BJ (cell line): ENCODE measurements at places on chromosomes 2 and 18. TPM values are rescaled to one million over a fixed set of nuclear protein-coding genes. Genes with fewer than 3 reads are reported as not detected.

Gene DSG1
- polyA plus RNA-seq, result not detected in 2 replicates

DNA sequence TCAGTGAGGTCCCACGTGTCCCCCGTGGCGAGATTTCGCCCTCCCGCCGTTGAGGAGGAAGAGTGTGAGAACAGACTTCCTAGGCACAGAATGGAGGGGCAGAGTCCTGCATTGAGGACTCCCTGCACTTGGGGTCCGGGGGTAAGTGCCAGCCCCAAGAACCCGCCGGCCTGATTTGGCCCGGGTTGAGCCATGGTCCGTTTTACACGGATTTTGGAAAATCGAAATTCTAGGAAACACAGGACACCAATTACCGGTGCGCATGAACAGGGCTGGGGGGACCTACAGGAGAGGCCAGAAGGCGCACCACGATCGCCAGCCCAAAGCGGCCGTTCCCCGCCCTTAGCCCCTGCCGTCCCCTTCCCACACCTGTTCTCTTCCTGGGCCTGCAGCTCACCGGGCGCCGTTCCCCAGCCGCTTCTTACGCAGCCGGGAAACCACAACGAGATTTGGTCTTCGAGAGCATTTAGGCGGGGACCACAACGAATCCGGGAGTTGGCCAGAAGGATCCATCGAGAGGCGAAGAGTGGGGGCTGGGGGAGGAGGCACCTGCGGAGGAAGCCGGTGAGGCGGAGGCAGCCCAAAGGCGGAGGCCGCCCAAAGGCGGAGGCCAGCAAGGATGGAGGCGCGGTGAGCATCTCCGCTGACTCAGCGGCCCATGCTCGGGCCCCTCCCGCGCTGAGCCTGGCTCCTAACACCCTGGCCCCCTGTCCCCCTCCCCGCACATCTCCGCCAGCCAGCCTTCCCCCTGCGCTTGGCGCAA lies 464 bp upstream of the TLX2 start:
- DNase-seq, result no peak

Gene ANKRD12
- polyA plus RNA-seq, result 3.0 and 5.2 TPM in 2 replicates

GRCh38 chr2:113981404-113982134 lies 91.7 kb downstream of the ACTR3 start:
- no peak for DNase-seq
